Urinary bladder (tissue), 4 donors: ENCODE measurements at places on chromosomes 6 and 20. TPM values are rescaled to one million over a fixed set of nuclear protein-coding genes. Genes with fewer than 3 reads are reported as not detected.

GRCh38 chr6:130037207-130037811 lies 18.9 kb downstream of the L3MBTL3 start:
- no peak for DNase-seq

DNA sequence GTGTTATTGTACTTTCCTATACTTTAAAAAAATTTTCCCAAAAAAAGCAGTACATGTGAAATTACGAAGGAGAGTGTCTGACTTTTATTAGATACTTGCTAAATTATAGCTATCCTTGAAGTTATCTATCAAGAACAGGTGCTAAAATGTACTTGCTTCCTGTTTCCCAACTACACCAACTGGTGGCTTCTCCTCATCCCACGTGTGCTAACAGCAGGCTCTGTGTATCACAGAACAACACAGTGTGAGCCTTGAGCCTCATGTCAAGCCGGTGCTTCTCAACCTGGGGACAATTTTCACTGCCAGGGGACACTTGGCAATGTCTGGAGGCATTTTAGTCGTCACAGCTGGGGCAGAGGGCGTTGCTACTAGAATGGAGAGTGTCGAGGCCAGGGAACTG lies 36.2 kb upstream of the CDYL start:
- no peak for DNase-seq

Gene APOBEC2
- 0.41 TPM for polyA plus RNA-seq

DNA sequence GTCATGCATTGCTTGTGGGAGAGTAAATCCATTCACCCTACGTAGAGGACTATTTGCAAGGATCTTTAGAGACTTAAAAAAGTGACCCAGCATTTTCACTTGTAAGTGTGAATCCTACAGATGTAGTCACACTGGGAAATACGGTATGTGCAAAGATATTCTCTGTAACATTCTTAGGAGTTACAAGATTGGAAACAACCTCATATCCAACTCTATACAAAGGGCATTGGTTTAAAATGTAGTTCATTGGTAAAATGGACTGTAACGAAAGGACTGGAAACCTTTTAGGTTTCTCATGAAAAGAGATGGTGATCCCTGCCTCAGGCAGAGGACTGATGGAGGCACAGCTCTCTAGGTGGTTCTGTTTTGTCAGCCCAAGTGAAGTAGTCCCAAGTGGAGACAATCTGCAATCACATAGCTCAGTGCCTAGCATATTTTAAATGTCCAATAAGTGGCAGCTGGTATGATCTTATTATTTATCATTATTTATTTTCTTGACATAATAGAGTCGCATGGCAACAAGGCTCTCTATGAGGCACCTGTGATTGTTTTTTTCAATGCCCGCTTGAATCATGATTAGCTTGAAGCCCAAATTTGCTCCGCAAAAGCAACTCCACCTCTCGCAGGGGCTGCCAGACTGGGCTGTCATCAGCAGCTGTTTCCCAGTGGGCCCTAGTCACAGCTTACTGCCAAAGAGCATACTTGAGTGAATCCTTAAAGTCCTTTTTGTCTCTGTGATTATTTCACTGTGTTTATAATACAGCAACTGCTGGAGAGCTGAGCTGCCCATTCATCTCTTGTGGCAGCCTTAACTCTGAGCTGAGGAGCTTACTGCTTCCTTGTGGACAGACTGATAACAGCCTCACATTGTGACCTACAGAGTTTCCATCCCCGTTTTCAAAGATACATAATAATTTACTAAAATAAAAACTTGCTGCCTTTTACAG lies 19.8 kb upstream of the ENPP1 start:
- no peak for DNase-seq

- DNase-seq = no peak
These were observed 95.7 kb downstream of the SLC23A2 start for GRCh38 chr20:4905613-4906012.

- DNase-seq = no peak
These were observed 185.0 kb downstream of the CENPW start for GRCh38 chr6:126524811-126525326.

Gene ESR1
- polyA plus RNA-seq = 1.8 TPM
